HEK293T (cell line): ENCODE measurements at places on chromosomes 5 and 9.

GRCh38 chr9:134424818-134425217 is 98.6 kb downstream of the RXRA start:
- no peak for DNase-seq

- DNase-seq: no peak
Observed at GRCh38 chr5:72681781-72682180, 134.7 kb upstream of the TNPO1 start.

- no peak for DNase-seq
Observed at GRCh38 chr9:124042201-124042721, 30.7 kb downstream of the LHX2 start.

- no peak for DNase-seq
Observed at GRCh38 chr5:35554016-35554415, 63.6 kb upstream of the SPEF2 start.

- DNase-seq: no peak
Observed at GRCh38 chr5:136427426-136427825, 62.1 kb upstream of the TRPC7 start.

DNA sequence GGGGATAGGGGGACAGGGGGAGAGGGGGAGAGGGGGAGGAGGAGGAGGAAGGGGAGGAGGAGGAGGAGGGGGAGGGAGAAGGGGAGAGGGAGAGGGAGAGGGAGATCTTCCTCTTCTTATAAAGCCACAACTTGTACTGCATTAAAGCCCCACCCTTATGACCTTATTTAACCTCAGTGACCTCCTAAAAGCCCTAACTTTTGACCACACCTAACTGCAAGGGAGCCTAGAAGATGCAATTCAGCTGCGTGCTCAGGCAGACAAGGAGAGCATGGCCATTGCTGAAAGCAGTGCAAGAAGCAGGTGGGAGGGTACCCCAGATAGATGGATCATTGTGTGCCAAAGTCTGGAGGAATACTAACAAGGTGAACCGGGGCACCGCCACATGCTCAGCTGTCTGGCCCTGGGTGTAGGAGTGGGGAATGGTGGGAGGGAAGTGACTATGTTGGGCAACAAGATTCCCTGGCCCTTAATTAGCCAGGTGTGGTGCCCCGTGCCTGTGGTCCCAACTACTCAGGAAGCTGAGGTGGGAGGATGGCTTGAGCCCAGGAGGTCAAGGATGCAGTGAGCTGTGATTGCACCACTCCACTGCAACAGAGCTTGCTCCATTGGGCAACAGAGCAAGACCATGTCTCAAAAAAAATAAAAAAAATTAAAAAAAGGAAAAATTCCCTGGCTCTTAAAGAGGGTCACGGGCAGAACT is 125.4 kb upstream of the BOD1 start:
- no peak for DNase-seq

- no peak for DNase-seq
Observed at GRCh38 chr5:154756868-154757813, 2.0 kb downstream of the LARP1 start.

- no peak for DNase-seq
Observed at GRCh38 chr5:77409870-77410621, 82.1 kb downstream of the WDR41 start.

GRCh38 chr9:37504605-37505004 is 18.9 kb downstream of the POLR1E start:
- no peak for DNase-seq

- DNase-seq: no peak
Observed at GRCh38 chr9:73038613-73039012, 85.8 kb upstream of the ALDH1A1 start.

- DNase-seq: no peak
Observed at GRCh38 chr5:34053133-34053532, 10.1 kb upstream of the C1QTNF3 start.

GRCh38 chr5:151591144-151591819 is at the start of gene FAT2:
Gene FAT2, minus strand, starts transcription at chr5:151591331. Its CDS starts 22,400 bp downstream, at chr5:151568931.
- no peak for DNase-seq

GRCh38 chr5:126376443-126376842 is 46.8 kb upstream of the GRAMD2B start:
- DNase-seq: no peak

DNA sequence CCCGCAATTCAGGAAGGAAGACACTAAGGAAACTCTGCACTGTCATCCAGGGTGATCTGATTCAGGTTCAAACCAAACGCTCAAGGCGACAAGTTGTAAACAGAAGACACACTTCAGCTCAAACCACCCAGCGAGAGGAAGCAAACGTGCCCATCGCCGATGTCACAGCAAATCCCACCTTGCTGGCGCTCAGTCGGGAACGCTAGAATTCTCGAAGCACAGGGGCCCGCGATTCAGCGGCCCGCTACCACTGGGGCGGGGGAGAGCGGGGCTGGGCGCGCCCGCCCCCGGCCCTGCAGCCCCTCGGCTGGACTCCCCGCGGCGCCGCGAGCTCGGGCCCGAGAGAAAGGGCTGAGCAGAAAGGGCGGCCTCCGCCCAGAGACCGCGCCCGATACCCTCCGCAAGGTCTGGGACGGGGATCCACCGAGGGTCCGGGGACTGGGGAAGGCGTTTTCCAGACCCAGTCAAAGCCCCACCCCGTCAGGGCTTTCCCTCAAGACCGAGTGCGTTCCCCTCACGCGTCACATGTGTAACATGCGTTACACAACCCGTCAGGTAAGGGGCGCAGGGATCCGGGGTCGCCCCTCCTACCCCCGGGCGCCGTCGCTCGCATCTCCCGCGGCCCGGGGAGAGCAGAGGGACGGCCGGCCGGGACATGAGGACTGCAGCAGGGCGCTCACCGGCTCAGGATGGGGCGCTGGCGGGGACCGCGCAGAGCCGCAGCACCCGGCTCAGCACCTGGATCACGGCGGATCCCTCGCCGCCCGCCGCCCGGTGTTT is 469 bp downstream of the AGTPBP1 start:
- peak; percentile 42 for DNase-seq

GRCh38 chr5:32329395-32329834 is 16.7 kb upstream of the MTMR12 start:
- peak; percentile 77 for DNase-seq

DNA sequence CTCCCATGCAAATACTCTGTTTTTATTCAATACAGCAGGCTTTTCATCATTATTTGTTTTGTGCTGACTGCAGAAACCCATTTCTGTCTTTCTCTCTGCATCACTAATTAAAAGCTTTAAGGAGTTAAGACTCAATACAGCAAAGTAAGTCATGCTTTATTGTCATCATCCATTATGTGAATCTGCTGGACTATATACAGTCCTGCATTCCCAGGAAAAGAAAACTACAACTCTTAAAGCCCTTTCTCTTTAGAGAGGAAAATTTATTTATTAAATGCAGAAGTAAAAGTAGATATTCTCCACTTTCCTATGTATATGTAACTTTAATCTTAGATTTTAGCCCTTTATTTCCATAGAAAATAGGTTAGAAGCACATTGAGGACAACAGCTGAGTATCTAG is 706.6 kb upstream of the RGMB start:
- no peak for DNase-seq

DNA sequence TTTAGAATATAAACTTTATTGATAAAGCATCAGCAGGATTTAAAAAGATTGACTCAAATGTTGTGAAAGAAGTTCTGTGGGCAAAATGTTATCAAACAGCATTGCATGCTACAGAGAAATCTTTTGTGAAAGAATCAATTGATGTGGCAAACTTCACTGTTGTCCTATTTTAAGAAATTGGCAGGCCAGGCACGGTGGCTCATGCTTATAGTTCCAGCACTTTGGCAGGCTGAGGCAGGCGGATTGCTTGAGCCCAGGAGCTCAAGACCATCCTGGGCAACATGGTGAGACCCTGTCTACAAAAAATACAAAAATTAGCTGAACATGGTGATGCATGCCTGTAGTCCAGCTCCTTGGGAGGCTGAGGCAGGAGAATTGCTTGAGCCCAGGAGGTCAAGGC is 17.4 kb downstream of the ZBTB43 start:
- no peak for DNase-seq

DNA sequence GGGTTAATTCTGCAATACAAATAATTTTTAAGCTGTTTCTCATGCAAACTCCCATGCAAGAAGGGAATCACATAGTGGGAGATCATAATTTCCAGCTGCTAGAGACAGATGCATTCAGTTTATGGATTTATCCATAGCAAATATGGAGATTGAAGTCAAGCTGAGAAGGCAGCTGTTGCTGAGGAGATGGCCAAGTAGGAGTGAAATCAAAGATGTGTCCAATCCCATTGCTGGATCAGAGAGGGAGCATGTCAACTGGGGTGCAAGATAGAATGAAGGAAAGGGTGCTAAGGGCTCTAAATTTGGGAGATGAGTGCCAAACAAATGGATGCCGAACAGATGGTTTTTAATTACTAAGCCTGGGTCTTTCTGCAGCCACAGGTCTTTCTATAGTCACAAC is 504.5 kb downstream of the NFIB start:
- DNase-seq: no peak

GRCh38 chr9:134188386-134189144 is 24.2 kb upstream of the RNU6ATAC start:
- DNase-seq: no peak

DNA sequence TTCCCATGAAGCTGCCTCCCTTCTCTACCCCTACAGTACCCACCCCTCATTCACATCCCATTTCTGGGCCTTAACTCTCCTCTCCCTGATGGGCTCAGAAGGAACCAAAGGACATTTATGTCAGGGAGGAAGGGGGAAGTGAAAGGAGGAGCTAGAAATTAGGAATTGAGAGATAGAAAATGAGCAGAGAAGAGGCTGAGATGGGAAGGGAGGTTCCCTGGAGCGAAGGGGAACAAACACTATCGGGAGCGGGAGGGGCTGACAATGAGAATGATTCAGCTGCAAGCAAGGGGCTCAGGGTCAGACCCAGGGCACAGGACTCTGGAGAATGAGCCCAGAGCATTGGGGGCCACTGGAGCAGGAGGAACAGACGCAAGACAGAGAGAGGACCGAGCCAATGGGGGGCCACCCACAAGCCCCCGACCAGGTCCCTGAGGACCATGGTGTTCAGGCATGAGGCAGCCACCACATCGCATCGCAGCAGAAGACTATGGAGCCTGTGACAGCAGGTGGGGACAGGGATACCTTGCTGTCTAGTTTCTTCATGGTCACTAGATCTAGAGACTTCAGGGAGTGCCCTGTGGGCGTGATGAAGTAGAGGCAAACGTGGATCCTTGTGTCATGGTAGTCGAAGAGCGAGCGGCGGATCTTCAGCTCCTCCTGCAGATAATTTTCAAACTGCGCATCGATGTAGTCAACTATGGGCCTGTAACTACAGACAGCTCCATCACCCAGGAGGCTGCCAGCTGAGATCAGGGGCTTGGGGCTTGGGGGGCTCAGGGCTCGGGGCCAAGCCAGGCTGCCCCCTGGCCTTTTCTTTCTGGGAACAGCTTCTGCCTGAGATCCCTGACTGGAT is 13.6 kb downstream of the SEPTIN8 start:
- no peak for DNase-seq

DNA sequence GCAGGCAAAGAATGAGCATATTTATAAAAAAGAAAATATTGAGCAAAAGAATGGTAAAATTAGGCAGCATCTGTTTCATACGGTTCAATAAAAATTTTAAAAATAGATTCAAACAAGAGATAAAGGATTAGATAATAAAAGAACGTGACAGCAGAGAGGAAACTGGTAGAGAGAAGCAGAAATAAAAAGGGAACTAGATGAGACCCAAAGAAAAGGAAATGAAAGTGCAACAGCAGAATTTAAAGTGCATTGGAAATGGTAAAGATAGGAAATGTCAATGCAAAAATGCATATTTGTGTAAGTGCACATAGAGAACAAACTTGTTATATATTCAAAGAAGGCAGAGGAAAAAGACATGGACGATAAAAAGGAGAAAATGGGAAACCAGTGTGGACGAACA is 70.2 kb downstream of the SUSD1 start:
- DNase-seq: no peak

GRCh38 chr5:143334903-143335302 is 68.6 kb downstream of the NR3C1 start:
- no peak for DNase-seq

DNA sequence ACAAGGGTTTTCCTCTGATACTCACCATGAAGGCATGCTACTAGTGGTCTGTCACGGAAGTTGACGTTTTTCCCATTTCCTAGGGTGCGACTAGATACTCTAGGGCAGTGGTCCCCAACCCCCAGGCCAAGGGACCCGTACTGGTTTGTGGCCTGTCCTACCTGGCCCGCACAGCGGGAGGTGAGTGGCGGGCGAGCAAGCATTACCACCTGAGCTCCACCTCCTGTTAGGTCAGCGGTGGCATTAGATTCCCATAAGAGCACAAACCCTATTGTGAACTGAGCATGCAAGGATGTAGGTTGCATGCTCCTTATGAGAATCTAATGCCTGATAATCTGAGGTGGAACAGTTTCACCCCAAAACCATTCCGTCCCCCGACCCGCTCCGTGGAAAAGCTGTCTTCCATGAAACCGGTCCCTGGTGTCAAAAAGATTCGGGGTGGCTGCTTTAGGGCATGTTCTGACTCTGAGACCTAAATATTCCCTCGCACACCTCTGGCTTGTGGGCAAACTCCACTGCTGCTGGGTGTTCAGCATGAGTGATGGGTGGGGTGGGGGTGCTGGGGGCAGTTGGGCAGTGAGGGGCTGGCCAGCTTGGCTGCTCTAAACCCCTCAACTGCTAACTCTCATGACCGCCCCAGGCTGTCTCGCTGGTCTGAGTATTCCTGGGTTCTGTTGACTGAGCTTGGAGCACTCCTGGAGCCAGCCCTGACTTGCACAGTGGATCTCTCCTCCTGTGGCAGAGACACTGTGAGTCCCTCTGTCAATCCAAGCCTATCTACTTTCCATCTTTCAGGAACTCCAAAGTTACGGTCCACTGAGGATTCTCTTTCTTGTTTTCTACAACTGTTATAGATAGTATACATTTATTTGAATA is 78.3 kb upstream of the NEK6 start:
- no peak for DNase-seq

DNA sequence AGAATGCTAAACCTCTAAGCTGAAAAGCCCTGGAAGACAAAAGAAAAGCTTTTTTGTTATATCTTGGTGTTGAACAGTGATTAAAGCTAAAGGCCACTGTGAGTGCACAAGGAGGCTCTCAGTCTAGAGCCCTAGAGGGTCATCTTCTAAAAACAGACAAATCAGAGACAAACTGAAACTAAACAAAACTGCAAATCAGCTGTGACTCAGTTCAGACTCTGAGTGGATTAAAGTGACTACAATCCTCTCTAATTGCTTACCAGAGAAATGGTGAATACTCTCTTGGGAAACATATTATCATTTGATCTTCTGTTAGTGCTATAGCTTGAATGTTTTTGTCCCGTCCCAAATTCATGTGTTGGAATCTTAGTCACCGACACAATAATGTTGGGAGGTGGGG is 491.9 kb downstream of the CDH18 start:
- no peak for DNase-seq

GRCh38 chr9:2655411-2655901 is 33.9 kb downstream of the VLDLR start:
- no peak for DNase-seq

GRCh38 chr5:56310711-56311204 is 77.6 kb upstream of the ANKRD55 start:
- DNase-seq: no peak

GRCh38 chr9:1044643-1045042 is 5.5 kb upstream of the DMRT2 start:
- no peak for DNase-seq

DNA sequence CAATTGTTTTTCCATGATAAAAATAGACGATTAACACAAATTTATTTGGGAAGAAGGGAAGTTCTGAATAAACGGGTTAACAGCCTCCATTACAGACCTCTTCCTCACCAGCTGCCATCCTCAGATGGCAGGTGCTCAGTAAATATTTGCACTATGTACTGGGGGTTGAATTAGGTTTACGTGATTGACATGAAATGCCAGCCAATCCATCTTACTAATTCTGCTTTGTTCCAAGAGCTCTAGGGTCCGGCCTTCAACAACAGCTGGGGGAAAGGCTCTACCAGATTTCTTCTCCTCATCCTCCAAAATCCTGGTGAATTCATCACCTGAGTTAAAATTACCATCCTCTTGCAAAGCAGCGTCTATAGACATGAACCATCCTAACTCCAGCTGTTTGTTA is 104.6 kb downstream of the MTX3 start:
- no peak for DNase-seq
